Thyroid gland (tissue), 4 donors: ENCODE measurements at places on chromosomes 3 and 15. TPM values are rescaled to one million over a fixed set of nuclear protein-coding genes. Genes with fewer than 3 reads are reported as not detected.

SLC28A2 gene
- not detected for total RNA-seq

- DNase-seq, result no peak
- no peak overlapping the region for H3K4me3 ChIP-seq
- no peaks in the 10 kb centered on the region for H3K36me3 ChIP-seq
- no peaks in the 10 kb centered on the region for H3K27me3 ChIP-seq
- no peaks in the 10 kb centered on the region for H3K4me1 ChIP-seq
Observed at GRCh38 chr3:98726084-98726483, 37.1 kb upstream of the ST3GAL6 start.

ARGFX gene
- total RNA-seq, result not detected

GRCh38 chr3:100641471-100642032 lies 32.2 kb downstream of the ADGRG7 start:
- no peak overlapping the region for H3K4me3 ChIP-seq
- no peak for DNase-seq
- H3K36me3 ChIP-seq, result no peaks in the 10 kb centered on the region
- no peaks in the 10 kb centered on the region for H3K27me3 ChIP-seq

DNA sequence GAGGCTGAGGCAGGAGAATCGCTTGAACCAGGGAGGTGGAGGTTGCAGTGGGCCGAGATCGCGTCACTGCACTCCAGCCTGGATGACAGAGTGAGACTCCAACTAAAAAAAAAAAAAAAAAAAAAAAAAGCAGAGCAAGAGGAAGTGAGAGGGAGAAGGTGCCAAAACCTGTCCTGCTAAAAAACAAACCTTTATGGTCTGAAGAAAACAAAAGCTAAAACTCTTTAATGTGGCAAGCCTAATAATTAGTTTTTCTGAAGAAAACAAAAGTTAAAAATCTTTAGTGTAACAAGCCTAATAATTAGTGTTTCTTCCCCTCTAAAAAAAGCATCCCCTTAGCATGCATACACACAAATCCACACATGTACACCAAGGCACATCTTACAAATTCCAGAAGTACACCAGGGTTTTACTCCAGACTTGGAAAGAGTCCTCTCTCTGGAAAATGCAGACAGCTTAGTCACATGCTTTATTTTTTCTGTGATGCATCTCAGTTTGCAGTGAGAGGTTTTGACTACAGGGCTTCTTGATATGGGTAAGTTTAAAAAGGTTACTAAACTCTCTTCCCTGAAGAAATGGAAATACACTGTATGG lies 65.9 kb downstream of the HACD2 start:
- no peak overlapping the region for H3K4me3 ChIP-seq
- H3K27me3 ChIP-seq, result no peaks in the 10 kb centered on the region
- H3K36me3 ChIP-seq, result no peaks in the 10 kb centered on the region
- H3K4me1 ChIP-seq, result no peaks in the 10 kb centered on the region
